ENCODE measurements at places on chromosomes 1 and 21.

DNA sequence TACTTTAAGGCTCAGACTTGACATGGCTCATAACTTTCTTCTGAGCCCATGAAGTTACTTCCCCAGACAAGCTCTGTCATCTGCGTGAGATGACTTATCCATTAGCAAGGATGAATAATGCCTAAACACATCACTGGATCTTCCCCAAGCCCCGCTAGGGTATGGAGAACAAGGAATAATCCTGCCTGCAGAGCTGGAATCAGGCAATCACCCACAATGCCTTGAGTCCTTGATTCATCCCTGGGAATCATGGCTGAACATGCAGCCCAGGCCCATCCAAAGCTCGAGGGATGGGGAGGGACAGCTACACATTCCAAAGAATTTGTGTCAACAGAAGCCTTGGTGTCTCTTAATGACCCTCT lies 131.7 kb downstream of the PSMG1 start:
- DNase-seq: no peak

GRCh38 chr1:57623039-57623790 lies 199.4 kb upstream of the DAB1 start:
- DNase-seq: no peak

GRCh38 chr1:17272646-17273045 lies 23.7 kb downstream of the PADI3 start:
- DNase-seq: no peak

DNA sequence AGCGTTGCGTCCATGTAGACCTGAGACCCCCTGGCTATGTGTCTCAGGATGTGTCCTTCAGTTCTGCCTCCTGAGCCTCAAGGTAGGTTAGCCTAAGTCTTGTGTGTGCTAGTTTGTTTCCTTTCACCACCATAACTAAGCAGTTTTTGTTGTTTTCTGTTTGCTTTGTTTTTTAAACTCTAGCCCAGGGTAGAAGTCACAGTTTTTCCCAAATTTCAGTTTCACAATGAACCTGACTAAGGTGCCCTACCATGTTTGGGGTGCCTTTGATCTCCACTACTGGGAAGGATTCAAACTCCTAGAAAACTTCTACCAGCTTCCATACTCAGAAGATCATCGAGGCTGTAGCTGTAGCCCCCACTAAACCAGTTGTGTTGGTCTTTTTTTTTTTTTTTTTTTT lies 14.8 kb upstream of the SMG7 start:
- DNase-seq: no peak

DNA sequence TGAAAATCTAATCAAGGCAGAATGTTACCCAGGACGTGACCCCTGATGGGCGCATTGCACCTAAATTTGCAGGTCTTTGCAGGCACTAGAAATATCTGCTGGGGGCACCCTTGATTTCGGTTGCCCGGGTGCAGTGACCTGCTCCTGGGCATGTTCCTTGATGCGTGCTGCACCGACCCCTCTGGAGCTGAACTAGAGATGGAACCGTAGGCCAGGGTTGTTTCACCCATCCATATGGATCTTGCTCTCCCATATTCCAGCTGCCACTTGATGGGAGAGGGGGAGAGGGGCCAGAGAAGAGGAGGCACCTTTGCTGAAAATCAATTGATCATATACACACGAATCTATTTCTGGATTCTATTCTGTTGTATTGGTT lies 8.4 kb upstream of the COL18A1 start:
- no peak for DNase-seq

DNA sequence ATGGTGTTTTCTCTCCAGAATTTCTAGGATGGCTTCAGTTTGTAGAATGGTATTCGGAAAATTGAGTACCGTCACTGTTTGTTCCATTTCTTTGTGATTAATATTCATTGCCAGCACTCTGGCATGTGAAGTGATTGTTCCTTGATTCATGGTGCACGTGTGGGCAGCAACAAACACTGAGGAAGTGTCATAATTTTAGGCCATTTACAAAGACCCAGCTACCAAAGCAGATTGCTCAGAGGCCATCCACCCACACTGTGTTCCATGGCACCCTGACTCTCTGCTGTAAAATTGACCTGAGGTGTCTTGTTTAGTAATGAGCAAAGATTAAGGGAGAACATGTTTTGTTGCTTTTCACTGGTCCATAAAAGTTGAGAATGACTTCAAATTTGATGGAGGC lies 250.9 kb upstream of the FMN2 start:
- no peak for DNase-seq

DNA sequence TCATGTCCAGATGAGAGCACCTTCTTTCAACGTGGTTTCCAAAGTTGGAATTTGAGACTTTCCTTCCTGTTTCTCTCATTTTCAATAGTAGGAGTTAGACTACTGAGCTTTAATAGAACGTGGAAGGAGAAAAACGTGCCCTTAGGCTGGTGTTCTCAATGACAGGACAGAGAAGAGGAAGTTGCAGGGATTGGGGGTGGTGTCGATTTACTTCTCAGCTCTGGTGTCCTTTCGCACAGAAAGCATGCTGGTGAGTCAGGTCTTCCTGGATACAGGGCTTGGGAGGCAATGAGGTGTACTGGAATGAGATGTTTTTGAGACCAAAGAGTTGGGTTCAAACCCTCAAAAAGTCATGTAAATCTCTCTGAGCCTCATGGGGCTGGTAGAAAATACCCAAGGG lies 67.1 kb downstream of the HIVEP3 start:
- DNase-seq: no peak

DNA sequence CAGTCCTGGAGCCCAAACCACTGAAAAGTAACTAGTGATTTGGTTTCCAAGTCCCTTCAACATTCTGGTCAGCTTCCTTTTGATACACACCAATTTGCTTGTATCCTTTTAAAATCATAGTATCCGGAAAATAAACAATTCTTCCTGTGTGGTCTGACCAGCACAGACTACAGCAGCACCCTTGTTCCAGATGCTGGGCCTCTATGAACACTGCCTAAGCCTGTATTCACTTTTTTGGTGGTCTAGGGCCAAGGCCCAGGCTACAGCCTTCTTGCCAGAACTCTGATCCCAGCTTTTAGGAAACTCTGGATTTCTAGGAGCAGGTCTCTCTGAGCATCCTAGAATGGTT lies 801 bp upstream of the DDAH1 start:
- DNase-seq: no peak

DNA sequence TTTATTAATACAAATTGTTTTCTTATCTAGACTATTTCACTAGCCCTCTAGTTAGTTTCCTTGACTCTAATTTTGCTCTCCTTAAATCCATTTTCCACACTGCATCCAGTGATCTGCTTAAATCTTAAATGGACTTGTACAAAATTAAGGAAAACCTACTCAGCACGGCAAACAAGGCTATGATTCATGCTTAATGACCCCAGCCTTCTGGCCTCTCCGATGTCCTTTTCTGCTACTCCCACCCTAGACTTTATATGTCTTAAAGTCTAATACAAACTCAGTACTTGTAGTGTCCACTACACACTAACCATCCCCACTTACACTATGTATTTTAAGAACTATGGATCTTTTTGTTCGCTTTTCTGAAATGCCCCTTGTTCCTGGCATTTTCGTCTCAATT lies 2.2 kb downstream of the TMED5 start:
- DNase-seq: no peak

GRCh38 chr1:62530516-62531154 lies 66.7 kb upstream of the ANGPTL3 start:
- no peak for DNase-seq

DNA sequence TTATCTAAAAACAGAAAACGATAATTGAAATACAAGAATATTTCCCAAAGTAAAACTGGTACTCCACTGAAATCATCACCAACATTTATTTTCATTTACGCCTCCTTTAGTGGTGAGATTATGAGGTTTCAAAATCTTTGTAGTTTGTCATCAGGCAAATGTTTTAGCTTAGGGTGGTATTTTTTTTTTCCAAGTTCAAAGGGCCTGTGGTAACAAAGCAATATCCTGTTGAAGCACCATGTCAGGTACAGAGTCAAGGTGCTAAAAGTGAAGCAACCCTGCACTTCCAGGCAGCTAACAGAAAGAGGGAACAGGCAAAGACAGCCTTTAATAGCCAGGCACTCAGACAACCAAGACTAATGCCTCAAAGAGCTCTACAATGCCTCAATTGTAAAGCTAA lies 89.2 kb downstream of the JAK1 start:
- no peak for DNase-seq

DNA sequence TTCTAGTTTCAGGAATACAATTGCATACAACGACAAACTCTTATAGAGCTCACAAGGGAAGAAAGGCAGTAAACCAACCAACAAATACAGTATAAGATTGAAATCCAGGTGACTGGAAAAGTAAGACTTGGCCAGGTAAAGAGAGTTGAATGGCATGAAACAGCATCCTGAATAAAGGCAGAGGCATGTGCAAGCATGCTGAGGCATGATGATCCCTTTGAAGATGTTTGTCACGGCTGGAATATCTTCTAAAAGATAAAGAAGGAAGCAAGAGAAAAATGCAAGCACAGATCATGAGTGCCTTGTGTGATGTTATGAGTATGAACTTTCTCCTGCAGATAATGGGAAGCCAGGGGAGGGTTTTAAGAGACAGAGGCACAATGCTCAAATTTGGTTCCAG lies 83.3 kb upstream of the SPATA6 start:
- DNase-seq: no peak

- no peak for DNase-seq
These were observed 21.1 kb upstream of the GPR88 start for GRCh38 chr1:100516857-100517256.

GRCh38 chr1:55057270-55057955 lies 18.1 kb downstream of the PCSK9 start:
- no peak for DNase-seq

- no peak for DNase-seq
These were observed 16.0 kb downstream of the RAP1GAP start for GRCh38 chr1:21652937-21653743.

DNA sequence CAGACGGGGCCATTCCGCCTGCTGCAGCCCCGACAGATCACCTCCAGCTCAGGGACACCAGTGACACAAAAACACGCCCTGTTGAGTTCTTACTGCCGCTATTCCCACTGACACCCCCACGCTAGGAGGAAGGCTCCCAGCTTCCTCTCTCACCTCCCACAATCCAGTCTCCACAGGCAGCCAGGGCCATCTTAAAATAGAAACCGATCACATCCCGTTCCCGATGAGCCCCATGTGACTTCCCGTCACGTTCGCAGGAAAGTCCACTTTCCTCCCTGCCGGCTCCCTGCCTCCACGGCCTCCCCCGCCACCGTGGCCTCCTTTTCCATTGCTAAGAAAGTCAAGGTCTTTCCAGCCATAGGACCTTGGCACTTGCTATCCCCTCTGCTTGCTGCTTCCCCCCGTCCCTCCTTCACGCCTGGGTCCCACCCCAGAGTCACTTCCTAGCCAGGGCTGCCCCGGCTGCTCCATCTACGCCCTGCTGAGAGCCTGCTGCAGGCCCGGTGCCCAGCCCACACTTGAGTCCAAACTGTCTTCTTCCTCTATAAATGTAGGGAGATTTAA lies 24.0 kb upstream of the DDOST start:
- no peak for DNase-seq

DNA sequence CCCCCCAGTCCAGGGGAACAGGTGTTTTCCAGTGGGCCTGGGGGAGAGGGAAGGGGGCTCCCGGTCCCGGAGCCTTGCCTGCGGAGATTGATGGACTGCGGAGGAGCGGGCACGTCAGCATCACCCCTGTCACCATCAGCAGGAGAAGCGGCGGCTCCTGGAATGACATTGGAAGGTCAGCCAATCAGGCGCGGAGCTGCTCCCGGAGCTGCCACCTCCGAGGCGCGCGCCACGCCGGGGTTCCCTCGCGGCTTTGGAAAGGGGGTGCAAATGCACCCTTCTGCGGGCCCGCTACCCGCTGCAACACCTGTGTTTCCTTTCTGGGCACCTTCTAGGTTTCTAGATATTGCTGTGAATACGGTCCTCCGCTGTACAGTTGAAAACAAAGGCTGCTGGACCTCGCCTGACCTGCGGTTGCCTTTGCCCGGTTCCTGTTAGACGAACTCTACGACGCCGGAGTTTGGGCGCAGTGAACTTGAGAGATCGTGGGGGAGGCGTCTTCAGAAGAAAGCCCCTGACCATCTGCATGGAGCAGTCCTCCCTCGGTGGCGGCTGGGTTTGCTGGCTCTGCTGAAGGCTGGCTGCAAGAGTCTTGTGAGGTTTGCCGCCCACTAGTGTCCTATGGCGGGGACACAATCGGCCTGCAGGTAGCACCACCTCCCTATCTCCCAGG lies 5.3 kb downstream of the DSCAM start:
- DNase-seq: peak; percentile 24

DNA sequence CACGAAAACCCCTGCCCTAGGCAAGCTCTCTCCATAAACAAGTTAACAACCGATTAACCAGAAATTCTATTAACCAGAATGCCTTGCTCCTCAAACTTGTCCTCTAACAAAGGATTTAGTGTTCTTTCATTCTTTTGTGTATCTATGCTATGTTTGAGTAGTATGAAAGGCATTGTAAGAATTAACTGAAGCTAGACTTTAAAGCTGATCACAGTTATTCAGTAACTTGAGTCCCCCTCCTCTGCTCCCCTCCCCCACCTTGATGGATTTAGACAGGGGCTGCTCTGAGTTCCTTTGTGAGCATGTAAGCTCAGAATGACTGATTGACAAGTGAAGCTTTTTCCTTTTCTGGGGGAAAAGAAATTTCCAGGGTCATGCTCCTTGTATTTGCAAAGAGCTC lies 257.6 kb downstream of the TTLL7 start:
- DNase-seq: no peak

DNA sequence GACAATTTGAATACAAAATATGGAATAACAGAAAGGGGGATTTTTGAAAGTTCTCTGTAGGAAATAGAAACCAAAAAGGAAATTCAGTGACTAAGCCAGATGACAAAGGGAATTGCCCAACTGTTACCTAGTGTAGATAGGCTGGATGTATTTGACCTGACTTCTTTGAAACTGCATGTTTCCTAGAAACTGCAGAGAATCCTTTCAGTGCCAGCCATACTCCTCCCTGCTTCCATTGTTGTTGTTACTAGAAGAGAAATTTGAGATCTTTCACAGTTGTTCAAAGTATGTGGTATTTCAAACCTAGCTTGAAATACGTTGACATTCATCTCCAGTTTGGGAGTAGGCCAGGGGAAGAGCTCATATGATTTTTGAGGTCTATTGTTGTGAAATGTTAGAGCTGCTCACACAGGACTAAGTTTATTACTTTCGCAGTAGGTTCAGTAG lies 1.8 kb upstream of the GBP5 start:
- DNase-seq: no peak

- DNase-seq: no peak
These were observed 293.8 kb downstream of the PLA2G4A start for GRCh38 chr1:187122566-187122965.

GRCh38 chr1:206075786-206076755 lies 23.1 kb downstream of the RHEX start:
- no peak for DNase-seq

GRCh38 chr1:172473302-172473701 lies 29.4 kb upstream of the PIGC start:
- no peak for DNase-seq

DNA sequence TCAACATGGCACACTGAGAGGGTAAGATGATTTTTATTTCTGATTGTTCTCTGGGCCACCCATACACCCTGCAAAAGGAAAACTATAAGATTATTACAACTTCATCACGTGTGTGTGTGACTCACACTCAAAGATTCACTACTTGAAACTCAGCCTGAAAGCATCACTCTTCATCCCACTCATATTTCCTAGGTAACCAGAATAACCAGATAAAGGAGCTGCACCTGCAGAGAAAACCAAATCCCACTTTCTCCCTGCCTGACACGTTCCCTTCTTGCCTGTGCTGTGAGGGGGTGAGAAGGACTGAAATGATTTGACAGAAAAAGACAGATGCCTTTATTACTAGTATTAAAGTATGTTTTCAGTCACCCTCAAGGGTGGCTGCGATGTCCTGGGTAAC lies 131.6 kb downstream of the TGFBR3 start:
- DNase-seq: no peak

Data from 8988T (cell line).